ENCODE measurements at places on chromosomes 1 and 21. TPM values are rescaled to one million over a fixed set of nuclear protein-coding genes. Genes with fewer than 3 reads are reported as not detected.

- no peak for DNase-seq
Observed at GRCh38 chr1:216826646-216827045, 103.4 kb upstream of the ESRRG start.

The KCNJ9 gene
- total RNA-seq, result not detected

The VWA5B1 gene
- not detected for total RNA-seq

The SELL gene
- total RNA-seq, result 95.7 TPM

The CACHD1 gene
- total RNA-seq, result 0.84 TPM

GRCh38 chr21:42346866-42347600 is 3.8 kb downstream of the TFF2 start:
- no peak for DNase-seq

The WDR64 gene
- 0.13 TPM for total RNA-seq

The CD84 gene
- 7.0 TPM for total RNA-seq

The OR14I1 gene
- total RNA-seq, result not detected

All from activated T-cell treated with anti-CD3 and anti-CD28 coated beads, Interleukin-2, amount 50 U/mL, for 4 hours (primary cell).